ENCODE measurements at places on chromosomes 1 and 21.

DNA sequence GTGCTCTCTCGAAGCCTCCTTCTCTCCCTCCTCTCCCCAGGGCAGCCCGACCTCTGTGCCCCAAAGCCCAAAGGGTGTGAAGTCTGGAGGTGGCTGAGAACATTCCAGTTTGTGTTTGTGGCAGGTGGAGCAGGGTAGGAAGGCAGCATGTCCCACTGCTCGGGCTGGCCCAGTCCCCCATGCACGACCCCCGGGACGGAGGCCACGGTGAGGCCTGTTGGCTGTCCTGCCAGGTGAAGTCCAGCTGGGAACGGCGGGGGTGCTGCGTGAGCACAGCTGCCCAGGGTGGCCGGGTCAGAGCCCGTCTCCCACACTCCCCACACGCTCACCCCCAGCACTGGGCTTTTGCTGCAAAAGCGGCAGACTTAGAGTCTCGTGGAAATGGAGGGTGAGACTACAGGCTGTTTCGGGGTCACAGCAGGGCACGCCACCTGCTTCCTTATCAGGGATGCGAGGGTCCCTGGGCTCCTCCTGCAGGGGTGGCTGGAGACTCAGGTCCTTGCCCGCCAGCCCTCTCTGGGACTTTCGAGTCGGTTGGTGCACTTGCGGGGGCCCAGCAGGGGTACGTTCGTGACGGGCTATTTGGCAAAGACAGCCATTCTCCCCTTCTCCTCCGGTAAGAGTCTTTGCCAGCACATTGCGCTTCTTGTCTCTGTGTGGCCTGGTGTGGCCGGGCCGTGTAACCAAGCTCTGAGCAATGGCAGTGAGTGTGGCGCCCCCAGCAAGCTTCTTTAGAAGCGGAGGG is 40.3 kb downstream of the MORN1 start:
- DNase-seq: no peak

DNA sequence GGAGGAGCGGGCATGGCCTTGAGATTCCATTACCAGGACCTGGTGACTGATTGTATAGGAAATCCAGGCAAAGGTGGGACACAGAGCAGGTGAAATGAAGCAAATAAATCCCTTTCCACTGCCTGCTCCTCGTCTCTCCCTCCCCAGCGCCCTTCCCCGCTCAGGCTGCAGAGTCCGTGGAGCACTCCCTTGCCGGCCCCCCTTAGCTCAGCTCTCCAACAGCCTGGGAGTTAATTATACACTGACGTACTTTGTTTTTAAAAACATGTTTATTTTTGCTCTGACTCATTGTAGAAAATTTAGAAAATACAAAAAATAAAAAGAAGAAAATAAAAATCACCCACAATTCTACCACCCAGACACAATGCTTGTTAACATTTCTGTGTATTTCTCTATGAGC is 61.7 kb downstream of the LGR6 start:
- no peak for DNase-seq

DNA sequence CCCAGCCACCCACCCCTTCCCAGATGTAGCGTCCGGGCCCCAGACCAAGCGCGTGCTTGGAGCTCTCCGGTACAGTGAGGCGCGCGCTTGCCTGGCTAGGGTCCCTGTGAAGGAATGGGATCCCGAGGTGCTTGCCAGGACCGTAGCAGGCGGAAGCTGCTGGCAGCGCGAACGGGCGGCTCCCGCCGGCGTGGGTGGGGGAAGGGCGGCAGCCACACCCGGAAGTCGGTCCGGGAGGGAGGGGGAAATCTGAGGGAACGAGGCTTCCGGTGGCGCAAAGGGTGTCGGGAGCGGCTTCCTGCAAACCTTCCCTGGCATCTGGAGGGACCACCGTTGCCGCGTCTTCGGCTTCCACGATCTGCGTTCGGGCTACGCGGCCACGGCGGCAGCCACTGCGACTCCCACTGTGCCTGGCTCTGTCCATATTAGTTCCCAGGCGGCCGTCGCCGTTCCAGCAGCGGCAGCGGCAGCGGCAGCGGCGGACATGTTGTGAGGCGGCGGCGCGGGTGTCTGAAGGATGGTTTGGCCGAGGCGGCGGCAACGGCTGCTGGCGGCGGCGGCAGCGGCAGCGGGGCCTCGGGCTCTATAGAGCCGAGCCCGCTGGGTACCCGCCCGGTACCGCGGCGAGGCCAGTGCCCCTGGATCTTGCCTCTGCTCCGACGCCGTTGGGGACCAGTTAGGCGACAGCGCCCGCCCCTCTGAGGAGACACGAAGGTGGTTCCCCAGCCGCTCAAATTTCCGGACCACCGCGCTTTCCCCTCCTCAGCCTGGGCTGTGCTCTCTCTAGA is at the start of gene DR1:
DR1 (plus strand) TSS at position 275 of the 788 bp plus-strand sequence. CDS start 739 bp downstream, outside the sequence.
- DNase-seq: peak; percentile 95

GRCh38 chr1:50976111-50976889 is 6.3 kb downstream of the CDKN2C start:
- no peak for DNase-seq

DNA sequence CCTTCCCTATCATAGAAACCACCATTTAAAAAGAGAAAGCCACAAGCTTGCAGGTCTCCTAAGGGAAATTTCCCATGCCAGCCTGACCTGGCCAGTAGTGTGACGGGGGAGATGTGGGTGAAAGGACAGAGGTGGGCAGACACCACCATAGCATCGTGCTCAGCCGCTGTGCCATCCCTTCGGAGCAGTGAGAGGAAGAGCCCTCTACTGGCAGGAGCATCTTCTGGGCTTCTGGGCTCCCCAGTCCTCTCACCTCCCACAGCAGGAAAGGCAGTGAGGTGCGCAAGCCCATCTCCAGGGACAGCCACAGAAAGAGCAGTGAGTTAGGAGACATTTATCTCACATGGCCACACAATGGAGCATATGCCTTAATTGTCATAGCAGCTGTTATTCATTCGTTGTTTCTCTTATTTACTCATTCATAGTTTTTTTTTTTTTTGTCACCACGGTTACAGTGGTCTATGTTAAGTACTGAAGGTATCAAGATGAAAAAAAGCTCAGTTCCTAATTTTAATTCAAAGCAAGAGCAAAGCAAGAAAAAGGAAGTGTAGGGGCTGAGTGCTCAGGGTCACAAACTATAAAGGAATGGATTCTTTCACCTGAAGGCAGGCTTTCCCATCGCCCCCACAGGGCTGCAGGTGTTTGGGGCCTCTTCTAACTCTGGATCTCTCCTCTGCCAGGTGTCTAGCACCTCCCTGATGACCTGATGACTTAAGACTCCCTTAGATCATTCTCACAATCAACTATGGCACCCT is 48.8 kb upstream of the CAMK1G start:
- DNase-seq: no peak

DNA sequence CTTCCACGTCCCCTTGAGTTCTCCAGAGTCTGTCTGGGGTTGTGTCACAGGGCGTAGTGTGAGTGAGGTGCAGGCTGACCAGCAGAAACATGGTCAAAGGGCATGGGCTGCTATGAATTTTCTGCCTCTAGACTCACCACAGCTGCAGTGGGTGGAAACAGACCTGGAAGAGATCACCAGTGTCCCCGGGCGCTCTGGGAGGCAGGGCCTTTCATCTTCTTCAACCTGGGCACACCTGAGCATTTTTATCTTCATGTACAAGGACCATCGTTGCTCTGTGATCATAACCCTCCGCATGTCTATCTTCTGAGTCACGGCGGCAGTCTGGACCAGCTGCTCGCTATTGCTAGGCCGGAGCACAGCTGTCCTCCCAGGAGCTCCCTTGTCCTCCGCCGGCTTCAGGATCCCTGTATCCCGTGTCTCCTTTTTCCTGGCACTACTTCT is 29.6 kb downstream of the DEGS1 start:
- no peak for DNase-seq

GRCh38 chr1:228695015-228695955 is 40.0 kb upstream of the RHOU start:
- DNase-seq: no peak

GRCh38 chr1:92515796-92516201 is 29.1 kb upstream of the GFI1 start:
- DNase-seq: no peak

DNA sequence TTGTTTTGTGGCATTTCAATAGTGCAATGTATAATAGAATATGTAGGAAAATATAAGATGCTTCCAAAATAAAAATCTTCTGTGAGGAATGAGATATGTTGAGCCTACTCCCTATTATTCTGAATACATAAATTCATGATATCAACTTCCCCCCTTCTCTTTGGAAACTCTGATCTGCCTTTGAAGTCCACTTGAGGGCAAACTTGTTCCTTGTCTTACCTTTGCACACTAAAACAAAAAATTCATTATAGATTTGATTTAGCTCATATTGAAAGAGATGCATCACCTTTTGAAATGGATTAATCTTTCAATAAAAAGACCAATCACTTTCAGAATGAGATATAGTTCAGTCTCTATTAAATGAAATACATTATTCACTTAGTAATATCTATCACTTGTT is 580.7 kb upstream of the ADGRL4 start:
- DNase-seq: no peak

DNA sequence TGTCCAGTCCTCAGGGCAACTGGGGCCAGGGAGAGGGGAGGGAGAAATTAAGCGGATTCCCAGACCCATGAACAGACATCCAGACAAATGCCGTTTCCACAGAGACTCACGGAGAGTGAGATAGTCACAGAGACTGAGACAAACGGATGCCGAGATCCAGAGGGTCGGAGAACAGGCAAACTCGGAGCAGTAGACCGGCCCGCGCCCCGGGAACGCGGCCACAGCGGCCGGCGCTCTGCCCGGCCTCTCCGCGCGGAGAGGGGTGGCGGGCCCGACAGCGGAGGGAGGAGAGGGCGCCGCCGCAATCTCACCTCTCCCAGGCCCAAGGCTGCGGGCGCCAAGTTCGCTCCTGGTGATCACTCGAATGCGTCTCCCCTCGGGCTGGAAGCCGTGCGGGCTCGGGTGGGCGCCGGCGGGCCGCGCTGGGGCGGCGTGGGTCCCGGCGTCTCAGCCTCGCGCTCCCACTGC is 831 bp upstream of the FOXD2 start:
- no peak for DNase-seq

- no peak for DNase-seq
Measured at GRCh38 chr1:172135076-172135672, 285.3 kb upstream of the C1orf105 start.

DNA sequence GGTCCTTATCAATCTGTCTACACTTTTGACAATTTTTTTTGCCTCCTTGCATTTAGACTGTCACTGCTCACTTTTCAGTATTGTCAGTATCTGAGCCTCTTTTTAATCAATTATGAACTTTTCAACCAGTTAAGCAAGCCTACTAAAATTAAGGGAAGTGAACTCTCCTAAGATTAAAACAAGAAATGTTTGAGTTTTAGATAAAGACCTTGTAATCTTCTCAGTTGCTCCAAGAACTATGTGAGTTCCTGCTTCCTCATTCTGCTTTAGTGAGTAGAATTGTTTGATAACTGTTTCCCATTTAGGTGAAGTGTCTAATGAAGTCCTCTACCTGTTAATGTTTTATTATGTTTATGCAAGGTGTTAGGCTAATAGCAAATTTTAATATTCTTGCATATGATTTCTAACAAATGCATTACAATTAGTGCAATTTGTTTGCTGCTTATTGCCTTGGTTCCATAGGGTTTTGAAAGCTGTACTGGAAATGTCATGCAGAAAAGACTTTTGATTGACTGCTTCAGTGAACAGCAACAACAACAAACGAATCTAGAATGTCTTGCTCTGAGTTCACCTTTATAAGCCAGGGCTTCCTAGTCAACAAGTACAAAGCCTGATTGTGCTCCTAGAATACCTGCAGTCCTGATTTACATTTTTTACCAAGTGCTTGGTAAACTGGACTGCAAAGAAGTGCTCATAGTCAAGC is 40.9 kb downstream of the PLA2G4A start:
- no peak for DNase-seq

- DNase-seq: no peak
Measured at GRCh38 chr1:217333939-217334338, 297.0 kb downstream of the GPATCH2 start.

- no peak for DNase-seq
Measured at GRCh38 chr1:36122062-36123030, 2.7 kb downstream of the COL8A2 start.

GRCh38 chr1:93080179-93080823 is 1.2 kb downstream of the MTF2 start:
- DNase-seq: no peak

DNA sequence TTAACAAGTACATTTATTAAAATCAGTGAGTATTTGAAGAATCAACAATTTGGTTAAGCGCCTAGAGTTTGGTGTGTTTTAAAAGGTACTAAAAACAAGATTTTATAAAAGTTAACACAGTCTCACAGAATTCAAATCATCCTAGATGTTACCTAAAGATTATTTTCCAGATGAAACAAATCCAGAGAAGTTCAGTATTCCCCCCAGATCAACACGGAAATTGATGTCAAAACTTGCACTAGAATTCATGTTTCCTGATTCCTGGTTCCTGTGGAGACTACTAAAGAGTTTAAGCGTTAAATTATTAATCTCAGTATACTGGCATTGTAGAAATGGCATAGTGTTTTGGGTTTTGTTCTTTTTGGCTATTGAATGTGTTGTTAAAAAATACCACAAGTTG is 1.4 kb downstream of the PTBP2 start:
- no peak for DNase-seq

DNA sequence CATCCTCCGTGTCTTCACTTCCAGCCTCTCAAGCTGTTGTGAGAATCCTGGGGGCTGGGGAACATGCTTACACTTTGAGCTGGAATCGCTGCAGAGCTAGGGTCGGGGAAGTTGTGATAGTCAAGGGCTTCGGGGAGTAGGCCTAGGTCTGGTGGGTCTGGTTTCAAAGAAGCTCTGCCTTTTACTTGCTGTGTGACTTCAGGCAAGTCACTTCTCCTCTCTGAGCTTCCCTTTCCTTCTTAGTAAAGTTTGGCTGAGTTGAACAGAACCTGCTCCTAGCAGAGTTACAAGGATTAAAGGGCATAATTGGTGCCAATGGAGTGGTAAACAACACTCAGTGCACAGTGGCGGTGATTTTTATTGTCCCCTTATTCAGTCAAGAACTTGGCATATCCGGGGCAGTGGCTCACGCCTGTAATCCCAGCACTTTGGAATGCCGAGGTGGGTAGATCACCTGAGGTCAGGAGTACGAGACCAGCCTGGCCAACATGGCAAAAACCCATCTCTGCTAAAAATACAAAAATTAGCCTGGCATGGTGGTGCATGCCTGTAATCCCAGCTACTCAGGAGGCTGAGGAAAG is 25.7 kb downstream of the ARHGEF19 start:
- DNase-seq: no peak

DNA sequence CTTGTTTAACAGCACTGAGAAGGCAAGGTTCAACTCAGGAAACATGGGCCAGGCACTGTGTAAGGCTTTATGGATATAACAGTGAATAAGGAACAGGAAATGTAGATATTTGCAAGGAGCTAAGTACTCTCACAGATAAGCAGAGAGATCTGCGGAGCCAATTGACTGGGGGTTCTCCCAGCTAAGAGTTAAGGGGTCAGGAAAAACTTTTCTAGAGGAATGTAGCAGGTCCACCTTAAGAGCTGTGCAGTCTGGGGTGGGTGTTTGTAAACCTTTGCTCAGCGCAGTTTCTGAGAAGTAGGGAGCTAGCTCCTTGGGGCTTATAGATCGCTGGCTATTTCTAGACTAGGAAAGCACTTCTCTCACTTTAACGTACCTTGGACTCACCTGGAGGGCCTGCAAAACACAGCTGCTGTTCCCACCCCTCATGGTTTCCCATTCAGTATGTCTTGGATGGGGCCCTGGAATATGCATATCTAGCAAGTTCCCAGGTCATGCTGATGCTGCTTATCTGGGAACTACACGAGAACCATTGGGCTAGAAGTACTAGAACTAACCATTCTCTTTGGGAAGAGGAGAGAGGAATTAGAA is 51.7 kb downstream of the TLCD4 start:
- DNase-seq: peak; percentile 54

GRCh38 chr1:59605184-59605583 is 209.6 kb upstream of the HOOK1 start:
- no peak for DNase-seq

GRCh38 chr1:228833911-228834688 is 98.8 kb downstream of the RHOU start:
- no peak for DNase-seq

GRCh38 chr1:7261490-7261889 is 476.2 kb downstream of the CAMTA1 start:
- DNase-seq: no peak
